IPS-NIHi11 (cell line): ENCODE measurements at places on chromosomes 1 and 21.

GRCh38 chr1:167043752-167044488 lies 46.3 kb downstream of the GPA33 start:
- DNase-seq = peak; percentile 51

DNA sequence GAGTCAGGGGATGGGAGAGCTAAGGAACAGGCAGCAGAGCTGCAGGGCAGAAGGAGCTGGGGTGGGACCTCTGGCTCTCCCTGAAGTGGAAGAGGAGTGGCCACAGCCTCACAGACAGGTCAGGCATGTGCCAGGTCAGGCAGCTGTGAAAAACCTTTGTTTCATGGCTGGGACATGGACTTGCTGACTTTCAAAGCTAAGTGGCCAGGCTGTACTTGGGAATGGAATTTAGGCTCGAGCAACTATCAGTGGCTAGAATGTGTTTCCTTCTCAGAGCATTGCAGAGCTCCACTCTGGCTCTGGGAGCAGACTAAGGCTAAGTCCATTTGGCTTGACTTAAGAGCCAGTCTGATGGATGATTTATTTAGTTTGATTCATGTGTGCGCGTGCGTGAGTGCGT lies 385.1 kb downstream of the LMX1A start:
- no peak for DNase-seq

- DNase-seq = no peak
Measured at GRCh38 chr1:33030575-33030974, 6.1 kb downstream of the AK2 start.

DNA sequence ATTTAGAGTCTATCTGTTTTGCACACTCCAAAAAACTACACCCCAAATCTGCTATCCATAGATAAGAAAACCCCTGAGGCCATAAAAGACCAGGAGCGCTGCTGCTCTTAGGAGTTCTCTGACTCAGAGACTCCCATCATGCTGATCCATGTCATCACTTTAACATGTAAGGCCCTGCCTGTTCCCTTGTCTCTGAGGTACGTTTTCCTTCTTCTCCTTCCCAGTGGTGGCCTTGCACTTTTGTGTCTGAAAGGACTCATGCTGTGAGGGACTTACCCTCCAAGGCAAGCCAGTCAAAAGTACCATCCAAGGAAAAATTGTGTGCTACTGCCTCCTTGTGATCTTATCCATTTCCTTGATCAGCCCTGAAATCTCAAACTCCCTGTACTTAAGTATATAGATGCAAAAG lies 427.4 kb upstream of the NCAM2 start:
- DNase-seq = peak; percentile 72

GRCh38 chr1:16110884-16111283 lies 37.4 kb upstream of the FAM131C start:
- DNase-seq = no peak

DNA sequence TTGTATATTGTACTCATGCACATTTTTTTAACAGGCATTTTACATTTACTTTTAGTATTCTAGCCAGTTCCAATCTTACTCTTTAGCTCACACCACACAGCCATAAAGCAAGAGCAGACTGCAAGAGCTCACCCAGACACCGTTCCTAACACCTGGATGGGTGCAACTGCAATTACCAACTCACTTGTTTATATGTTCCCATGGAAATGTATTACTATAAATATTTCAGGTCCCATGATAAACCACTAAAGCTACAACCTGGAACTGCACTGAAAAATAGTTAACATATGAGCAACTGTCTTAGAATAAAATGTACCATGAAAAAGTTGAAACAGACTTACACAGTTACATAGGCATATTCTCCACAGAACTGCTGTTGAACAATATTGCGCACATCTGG lies 30.8 kb downstream of the USP48 start:
- DNase-seq = no peak

DNA sequence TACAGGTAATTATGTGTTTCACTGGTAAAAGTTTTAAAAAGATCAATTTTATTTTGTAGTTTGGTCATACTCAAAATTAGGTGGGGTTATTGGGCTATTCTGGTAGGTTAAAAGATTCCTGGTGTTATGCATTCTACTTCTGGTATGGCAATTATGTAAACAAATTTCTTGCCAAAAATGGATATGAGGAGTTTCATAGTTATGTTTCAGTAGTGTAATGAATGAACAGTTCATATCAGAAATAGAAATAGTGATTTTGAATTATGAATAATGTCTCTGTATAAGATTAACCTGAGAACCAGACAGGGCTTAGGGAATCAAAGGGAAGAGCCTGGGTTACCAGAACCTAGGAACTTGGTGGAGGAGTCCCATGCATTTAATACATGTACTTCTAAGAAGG lies 15.9 kb downstream of the ATF6 start:
- no peak for DNase-seq

DNA sequence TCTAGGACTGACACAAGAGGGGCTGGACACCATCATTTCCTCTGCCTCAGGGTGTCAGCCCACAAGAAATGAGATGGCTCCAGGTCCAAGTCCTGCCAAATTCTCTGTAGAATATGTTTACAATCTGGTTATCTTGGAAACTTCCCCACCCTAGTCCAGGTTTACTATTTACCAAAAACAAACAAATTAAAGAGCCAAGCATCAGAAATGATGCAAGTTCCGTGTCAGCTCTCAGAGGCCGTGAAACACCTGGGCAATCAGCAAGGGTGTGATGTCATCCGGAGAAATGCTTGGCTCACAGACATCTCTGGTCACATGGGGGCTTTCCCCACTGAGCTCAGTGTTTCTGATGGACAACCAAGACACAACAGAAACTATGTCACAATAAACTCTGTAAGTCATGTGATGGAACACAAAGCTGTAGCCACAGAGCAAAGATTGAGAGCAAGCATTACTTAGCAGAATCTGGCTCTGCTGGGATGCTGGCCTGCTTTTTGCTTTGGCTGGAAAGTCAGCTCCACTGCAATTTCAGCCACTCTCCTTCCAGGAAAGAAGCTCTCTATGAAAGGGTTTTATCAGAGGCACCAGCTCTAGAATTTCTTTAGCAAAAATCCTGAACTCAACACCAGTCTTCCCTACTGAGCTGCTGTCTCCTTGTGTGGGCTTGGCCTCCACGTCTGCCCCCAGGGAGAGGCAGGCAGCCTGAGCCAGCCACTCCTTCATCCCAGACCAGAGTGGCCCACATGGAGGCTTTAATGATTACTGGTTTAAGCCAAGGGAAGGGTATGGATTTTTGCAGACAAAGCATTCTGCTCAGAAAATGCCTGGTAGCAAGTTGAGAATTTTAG lies 55.9 kb downstream of the NENF start:
- DNase-seq = no peak
